Ecto neural progenitor cell (in vitro differentiated cells): ENCODE measurements at places on chromosomes 1 and 21.

- DNase-seq, result no peak
Measured at GRCh38 chr21:33279330-33279820, 13.2 kb downstream of the IL10RB start.

- no peak for DNase-seq
Measured at GRCh38 chr1:88610687-88611086, 73.4 kb upstream of the PKN2 start.

GRCh38 chr1:8631163-8631562, 186.3 kb downstream of the RERE start:
- DNase-seq, result no peak

DNA sequence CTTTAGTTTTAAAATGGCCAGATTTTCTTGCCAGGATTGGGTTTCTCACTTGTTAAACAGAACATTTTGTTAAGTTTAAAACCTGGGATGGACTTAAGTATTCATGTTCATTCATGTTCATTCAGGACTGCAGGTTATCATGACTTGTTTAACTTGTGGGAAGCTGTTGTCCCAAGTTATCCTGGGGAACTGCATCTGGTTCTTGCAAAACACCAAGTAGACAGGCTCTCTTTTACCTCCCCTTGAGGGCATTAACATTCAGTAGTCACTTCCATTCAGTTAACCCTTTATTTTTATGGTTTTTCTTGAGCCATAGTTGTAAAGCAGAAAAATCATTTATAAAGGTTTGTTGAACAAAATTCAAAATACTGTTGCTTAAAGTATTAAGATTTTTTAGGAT, 8.1 kb downstream of the SOD1 start:
- DNase-seq, result no peak

DNA sequence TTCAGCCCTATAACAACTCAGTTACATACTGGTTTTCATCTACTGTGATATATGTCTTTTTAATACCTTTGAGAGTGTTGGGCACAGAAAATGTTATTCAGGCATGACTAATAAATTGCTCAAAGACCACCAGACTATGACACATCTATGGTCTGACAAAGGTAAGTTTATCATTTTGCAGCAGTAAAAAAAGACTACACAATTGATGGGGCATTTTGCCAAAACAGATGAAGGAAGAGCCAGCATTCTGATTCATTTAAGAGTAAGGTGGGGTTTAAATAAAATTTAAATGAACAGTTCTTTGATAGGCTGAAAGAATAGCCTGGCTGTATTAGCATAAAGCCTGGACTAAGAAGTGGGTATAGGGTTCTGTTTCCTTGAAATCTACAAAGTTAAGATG, 8.8 kb upstream of the RNPC3 start:
- no peak for DNase-seq

DNA sequence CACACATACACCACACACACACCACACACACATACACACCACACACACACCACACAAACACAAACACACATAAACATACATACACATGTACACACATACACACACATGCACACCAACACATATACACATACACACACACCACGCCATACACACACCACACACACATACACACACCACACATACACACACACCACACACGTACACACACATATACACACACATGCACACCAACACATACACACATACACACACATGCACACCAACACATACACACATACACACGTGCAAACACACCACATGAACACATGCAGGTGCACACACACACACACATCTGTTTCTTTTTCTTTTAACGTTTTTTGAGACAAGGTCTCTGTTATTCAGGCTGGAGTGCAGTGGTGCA, 41.0 kb upstream of the SLC45A1 start:
- DNase-seq, result no peak

DNA sequence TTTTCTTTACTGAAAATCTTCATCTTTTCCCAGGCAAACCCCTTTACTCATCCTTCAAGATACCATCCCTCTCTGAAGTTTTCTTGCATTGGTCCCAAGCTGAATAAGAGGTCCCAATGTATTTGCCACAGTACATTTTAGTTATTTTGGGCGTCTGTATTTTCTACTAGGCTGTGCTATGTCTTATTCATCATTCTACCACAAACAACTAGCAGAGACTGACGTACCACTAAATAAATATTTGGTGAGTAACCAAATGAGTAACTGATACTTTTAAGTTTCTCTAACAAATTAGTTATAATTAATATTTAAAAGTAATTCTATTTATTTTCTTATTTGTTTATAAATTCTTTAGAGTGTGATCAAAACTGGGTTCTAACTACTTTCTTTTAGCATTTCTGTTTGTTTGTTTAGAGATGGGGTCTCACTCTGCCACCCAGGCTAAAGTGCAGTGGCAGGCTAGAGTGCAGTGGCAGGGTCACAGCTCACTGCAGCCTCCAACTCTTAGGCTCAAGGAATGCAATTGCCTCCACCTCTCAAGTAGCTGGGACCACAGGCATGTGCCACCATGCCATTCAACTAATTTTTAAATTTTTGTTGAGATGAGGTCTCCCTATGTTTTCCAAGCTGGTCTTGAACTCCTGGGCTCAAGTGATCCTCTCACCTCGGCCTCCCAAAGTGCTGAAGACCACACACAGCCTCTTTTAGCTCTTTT, 33.1 kb downstream of the NDC1 start:
- no peak for DNase-seq

GRCh38 chr1:151822404-151822803, 9.2 kb downstream of the RORC start:
- no peak for DNase-seq

DNA sequence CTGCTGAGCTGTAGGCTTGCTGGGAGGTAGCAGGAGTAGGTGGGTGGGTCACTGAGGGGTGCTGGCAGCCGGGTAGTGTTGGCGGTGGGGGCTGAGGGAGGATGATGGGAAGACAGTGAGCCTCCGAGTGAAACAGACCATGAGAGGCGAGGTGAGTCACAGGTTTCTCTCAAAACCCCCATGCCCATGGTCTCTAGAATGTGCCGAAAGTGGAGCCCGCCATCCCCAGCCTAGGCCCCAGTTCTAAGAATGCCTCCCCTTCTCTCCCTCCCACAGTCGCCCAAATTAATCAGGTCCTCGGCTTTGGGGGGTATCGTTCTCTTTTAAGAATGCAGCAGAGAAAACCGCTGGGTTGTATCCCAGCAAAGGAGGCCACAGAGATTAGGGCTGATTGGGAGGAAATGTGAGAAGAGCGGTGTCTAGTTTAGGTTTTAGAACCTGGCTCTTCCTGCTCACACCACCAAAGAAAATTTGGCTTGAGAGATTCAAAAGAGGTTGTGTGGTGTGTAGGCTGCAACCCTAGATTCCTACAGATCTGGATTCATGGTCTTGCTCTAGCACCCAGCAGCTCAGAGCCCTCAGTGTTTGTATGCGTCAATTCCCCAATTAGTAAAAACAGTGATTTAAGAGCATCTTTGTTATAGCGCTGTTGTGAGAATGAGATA, 27.7 kb upstream of the IL19 start:
- DNase-seq, result peak; percentile 20

DNA sequence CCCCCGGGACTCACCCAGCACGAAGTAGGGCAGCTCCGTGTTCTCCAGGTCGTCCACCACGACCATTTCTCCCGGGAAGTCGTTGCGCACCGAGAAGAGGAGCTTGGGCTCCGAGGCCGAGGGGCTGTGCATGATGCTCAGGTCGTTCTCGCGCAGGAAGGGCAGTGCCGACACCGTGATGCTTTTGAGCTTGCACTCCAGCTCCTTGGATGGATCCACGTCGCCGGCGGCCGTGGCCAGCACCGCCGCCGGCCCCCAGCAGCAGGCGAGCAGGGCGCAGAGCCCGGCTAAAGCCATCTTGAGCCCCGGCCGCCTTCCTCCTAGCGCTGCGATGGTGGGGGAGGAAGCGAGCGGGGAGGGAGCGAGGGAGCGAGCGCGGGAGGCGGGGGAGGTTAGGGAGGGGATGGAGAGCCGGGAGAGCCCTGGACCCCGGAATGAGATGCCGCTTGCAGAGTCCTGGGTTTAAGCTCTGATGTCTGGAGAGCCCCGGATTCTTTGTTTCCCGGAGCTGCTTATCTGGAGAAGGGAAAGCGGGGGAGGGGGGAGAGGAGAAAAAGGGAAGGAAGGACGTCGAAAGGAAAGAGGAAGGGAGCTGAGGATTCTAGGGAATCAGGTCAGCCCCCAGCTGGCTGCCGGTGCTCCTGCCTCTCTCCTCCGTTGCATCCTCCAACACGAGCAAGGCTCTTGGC, at the start of gene ASTN1:
Gene ASTN1, minus strand, starts transcription at position 333 of the 689 bp plus-strand sequence. Its CDS starts 36 bp downstream, at position 297.
- DNase-seq, result peak; percentile 77

GRCh38 chr1:94697839-94698238, 122.3 kb upstream of the SLC44A3 start:
- DNase-seq, result no peak

DNA sequence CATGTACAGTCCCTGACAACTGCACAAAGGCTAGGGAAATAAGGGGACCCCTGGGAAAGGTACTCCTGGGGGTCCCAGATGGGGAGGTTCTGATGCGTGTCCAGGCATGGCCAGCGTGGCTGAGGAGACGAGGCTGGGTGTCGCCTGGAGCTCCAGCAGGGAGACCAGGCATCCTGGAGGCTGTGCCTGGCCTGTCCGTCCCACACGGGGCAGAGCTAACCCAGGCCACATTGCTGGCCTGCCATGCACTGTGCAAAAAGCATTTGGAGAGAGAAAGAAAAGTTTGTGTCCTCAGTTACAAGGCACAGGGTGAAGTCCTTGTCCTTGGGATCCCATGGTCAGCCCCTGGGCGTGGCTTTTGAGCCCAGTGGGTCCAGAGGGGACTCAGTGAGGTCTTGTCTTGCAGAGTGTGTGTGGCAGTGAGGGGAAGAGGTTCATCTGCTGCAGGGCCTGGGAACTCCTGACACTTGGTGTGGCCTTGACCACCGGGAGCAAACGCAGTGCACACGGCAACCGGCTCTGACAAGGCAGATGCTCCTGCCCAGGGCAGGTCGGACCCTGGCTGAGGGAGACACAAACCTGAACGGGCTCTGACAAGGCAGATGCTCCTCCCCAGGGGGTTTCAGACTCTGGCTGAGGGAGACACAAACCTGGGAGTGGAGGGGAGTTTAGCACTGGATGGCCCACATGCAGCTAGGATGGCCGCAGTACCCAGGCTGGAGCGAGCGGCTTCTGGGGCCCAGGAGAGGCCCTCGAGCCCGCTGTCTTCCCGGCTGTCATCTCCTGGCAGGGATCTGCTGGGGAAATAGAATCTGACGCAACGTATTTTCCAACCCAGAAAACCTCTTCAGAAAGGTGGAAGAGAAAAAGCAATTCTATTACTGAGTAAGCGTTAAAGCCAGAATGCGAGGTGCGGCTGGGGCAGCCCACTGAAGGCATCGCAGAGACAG, 37.3 kb upstream of the COL18A1 start:
- DNase-seq, result no peak

DNA sequence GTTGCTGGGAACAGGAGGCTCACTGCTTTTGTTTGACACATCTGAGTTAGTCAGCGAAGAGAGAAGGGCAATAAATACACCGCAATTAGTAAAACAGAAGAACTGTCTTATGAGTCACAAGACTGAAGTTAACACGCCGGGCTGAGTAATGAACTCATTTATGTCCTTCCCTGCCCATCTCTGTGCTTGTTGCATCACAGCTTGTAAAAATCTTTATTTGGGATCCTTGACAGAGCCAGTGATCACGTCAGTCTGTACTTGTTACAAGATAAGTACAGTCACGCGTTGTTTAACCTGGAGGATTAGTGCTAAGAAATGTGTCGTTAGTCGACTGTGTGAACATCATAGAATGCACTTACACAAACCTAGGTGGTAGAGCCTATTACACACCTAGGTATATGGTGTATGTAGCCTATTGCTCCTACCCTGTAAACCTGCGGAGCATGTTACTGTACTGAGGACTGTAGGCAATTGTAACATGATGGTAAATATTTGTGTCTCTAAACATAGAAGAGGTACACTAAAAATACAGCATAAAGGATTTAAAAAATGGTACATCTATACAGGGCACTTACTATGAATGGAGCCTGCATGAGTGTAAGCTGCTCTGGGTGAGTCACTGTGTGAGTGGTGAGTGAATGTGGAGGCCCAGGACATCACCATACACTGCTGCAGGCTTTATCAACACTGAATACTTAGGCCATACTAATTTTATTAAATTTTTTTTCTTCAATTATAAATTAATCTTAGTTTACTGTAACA, 272.2 kb downstream of the TNR start:
- no peak for DNase-seq

- DNase-seq, result no peak
Measured at GRCh38 chr21:37647781-37648180, 268.5 kb downstream of the KCNJ6 start.

GRCh38 chr1:90534116-90534515, 183.0 kb downstream of the BARHL2 start:
- DNase-seq, result no peak

DNA sequence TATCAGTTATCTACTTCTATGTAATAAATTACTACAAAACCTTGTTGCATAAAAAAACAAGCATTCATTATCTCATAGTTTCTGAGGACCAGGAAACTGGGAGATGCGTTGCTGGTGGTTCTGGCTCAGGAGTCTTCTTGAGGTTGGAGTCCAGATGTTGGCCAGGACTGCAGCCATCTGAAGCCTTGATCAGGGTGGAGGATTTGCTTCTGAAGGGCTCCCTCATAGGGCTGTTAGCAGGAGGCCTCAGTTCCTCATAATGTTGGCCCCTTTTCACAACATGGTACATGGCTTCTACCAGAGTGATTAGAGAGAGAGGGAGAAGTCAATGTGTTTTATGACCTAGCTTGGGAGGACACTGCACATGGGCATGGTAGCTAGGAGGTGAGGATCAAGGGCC, 137.4 kb downstream of the CNIH3 start:
- DNase-seq, result peak; percentile 13

DNA sequence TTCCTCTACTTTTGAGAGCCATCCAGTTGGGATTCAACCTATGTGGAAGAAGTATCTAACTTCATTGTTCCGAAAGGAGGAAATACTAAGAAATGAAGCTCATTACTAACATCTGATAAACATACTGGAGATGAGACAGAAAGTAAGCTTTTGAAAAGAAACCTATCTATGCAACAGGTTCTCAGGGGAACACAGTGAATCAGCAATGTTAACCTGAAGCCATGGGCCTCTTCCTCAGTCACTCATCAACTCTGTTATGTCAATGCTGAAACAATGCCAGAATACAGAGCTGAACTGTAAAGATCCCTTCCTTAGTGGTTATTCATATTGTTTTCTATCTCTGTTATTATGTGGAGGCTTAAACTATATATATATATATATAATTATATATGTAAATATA, 55.5 kb upstream of the ESRRG start:
- no peak for DNase-seq

- DNase-seq, result no peak
Measured at GRCh38 chr1:182376936-182377574, 14.5 kb downstream of the GLUL start.

- no peak for DNase-seq
Measured at GRCh38 chr1:243293941-243294722, 38.3 kb downstream of the SDCCAG8 start.
